ENCODE measurements at places on chromosomes 7 and 10. TPM values are rescaled to one million over a fixed set of nuclear protein-coding genes. Genes with fewer than 3 reads are reported as not detected.

GRCh38 chr10:9994131-9994530 lies 1023.5 kb upstream of the CELF2 start:
- DNase-seq: no peak

DNA sequence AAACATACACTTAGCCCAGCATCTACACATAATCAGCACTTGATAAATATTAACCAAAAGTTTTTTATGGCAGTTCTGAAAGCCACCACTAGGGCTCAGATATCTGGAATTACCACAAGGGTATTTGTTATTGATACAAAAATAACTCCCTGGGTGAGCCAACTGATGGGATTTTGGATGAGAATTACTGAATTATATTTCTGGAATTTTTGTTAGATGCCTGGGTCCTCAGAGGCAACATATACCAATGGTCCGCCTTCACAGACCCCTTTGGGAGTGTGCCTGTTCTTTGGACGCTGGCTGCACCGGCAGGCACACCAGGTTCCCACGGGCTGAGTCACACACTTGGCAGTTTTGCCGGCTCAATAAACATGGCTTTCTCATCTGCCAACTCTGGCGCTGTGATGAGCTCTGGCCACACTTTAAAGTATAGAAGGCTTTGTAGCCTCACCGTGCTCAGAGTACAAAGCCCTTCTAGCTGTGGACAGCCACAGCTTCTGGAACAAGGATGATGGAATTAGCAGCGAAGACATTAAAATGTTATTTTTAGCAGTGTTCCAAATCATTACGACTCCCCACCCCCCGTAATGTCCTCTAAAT lies 24.5 kb upstream of the EEPD1 start:
- DNase-seq: no peak

GRCh38 chr10:78214955-78215354 lies 181.3 kb downstream of the RPS24 start:
- no peak for DNase-seq

GRCh38 chr7:98810153-98810802 lies 59.5 kb downstream of the TMEM130 start:
- DNase-seq: peak; percentile 86

- DNase-seq: no peak
Observed at GRCh38 chr10:76393875-76394706, 962.7 kb downstream of the LRMDA start.

- no peak for DNase-seq
Observed at GRCh38 chr10:64097391-64098122, 576.4 kb downstream of the REEP3 start.

DNA sequence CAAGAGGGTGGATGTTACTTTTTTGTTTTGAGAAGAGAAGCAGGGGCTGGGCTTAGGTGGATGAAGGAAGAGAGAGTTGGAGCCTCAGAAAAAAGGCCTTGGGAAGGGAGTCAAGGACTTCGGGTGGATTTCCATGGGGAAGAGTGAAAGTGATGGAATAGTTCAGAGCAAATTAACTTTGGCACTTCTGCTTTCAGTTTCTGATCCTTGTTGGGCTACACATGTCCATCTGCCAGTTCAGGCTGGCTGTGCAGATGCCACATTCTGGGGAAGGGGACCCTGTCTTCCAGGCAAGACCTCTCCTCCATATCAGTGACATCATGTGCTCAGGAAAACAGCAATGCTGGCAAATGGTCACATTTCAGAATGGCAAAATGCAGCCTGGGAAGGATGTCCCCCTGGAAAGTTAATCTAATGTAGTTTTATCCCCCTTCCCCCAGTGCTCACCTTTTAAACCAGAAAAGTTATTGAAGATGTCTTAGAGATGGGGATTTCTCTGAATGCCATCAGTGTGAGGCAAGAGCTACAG lies 86.0 kb downstream of the WDFY4 start:
- no peak for DNase-seq

DNA sequence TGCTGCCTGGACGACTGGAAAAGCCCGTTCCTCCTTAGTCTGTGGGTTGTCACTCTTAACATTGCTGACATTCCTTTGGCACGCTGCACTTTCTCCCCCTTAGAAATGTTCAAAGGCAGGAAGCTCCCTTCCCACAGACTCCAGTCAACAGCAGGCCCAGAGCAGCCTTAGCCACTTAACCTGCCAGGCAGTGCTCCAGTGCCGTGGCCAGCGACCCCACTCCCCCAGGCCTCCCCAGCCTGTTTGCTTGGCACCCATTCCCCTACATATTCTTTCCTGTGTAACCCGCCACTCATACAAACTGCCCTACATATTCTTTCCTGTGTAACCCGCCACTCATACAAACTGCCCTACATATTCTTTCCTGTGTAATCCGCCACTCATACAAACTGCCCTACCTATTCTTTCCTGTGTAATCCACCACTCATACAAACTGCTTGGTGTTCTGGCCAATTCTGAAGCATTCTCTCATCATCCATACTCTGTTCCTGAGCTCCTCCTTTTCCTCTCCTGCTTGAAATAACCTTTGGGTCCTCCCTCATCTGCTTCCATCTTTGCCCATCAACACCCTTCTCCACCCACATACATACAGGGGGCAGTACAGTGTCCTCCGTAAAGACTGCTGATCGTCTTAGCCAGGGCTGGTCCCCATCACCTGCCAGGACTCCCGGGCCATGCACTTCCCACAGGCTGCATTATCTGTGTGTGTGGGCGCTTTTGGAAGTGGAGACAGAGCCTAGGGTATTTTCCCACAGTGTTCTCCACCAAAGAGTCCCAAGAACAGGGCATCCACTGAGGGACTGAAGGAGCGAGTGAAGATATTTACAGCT lies 57.3 kb downstream of the ADARB2 start:
- no peak for DNase-seq

GRCh38 chr10:21496343-21497176 lies 28.9 kb downstream of the SKIDA1 start:
- DNase-seq: peak; percentile 73

DNA sequence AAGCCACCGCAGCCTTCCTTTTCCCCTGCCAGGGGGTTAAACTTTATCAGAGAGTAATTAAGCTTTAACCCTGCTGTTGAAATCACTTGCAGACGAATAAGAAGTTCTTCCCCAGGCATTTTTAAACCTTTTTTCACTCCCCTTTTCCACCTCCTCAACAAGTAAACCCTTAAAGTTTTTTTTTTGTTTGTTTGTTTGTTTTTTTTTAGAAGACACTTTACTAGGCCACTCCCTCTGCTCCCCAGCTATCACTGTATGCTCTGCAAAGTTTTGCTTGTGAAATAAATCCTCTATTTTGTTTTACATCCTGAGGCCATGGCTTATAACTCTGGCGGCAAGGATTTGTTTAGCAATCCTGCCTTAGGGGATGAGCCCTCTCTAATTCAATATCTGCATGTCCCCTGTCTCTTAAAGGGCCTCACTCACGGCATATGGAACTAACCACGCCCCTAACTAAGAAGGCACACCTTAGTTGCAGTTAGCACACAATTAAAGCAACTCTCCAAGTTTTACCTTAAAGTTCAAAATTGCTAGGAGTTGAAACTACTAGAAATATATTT lies 1354.7 kb upstream of the LRRTM3 start:
- no peak for DNase-seq

DNA sequence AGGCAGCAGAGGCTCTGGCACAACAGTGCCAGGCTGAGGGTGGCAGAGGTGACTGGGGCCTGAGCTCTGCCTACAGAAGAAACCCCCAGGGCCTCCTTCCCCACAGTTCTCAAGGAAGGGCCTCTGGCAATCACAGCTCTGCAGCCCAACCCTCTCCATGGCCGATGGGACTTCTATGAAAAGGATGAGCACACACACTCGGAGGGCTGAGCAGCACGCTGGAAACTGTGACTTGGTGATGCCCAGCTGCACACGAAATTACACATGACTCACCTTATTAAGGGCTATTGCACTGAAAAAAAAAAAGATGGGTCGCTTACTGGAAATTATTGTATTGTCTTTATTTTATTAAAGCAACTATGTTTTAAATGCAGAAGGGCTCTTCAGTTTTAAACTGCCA lies 42.9 kb upstream of the LRRC18 start:
- DNase-seq: no peak

- no peak for DNase-seq
Observed at GRCh38 chr10:66931340-66931948, 5.6 kb downstream of the LRRTM3 start.

DNA sequence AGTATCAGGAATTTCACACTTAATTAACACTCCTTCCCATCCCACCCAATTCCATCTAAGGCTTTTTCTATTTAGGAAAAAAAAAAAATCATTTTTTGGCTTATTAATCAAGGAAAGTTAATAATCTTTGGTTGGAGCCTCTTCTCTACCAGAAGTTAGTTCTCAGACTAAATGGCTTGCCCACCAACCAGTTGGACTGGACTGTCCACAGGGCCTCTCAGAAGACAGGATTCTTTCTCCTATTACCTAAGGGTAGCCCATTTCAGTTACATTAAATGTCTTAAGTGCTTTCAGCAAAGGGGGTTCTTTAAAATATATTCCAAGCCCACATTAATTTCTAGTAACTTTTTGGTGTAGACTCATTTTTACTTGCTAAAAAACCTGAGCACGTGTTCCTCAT lies 35.2 kb downstream of the GLUD1 start:
- DNase-seq: no peak

DNA sequence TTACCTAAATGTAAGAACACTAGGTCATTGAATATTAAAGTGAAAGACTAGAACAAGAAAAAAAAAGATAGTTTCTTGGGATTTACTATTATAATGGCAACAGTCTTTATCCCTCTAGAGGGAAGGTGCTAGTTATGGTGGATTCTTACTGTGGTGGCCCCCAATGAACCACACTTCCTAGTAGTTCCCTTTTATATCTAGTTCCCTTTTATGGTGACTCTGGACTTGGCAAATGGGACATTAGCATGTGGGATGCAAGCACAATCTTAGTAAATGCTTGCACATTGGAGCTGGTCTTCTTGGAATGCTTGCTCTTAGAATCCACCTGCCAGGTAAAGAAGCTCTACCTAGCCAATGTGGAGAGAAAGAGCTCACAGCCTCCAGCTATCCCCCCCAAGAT lies 430.2 kb downstream of the LRMDA start:
- DNase-seq: no peak

- DNase-seq: no peak
Observed at GRCh38 chr10:79031723-79032122, 37.0 kb upstream of the ZMIZ1 start.

DNA sequence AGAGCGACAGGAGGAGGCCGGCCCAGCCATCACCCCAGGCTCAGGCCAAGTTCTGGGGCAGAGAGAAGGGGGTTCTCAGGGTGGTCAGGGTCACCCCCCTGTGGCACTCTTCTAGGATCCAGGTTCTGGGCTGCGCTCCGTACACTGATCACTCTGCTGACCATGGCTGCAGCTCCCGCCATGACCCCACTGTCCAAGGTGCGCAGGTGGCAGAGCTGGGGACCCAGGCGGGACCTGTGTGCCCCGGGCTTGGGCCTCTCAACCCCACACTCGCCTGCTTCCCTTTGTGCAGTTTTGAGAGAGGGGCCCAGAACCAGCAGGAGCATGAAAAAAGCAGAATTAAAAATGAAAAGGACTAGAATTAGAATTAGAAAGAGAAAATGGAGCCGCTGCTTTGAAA lies 227.1 kb downstream of the FANK1 start:
- DNase-seq: no peak

DNA sequence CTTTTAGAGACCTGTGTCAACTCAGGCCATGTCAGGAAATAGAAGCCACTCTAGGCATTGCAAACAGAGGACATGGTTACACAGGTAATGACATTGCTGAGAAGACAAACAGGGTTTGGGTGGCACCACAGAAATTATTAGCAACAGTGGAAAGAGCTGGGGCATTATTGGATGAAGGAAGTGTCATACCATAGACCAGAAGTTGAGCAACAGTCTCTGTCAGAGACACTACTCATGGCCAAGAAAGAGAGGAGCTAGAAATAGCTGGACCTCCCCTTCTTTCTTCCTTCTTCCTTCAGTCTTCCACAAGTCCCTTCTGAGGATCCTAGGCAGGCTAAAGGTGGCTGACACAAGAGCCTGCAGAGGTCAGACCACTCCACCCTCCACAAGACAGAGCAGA lies 4.2 kb upstream of the LIPA start:
- no peak for DNase-seq

- no peak for DNase-seq
Observed at GRCh38 chr10:113683300-113683699, 3.6 kb downstream of the CASP7 start.

GRCh38 chr10:48811461-48811860 lies 126.8 kb downstream of the WDFY4 start:
- DNase-seq: no peak

- DNase-seq: no peak
Observed at GRCh38 chr10:62231805-62232204, 36.8 kb downstream of the RTKN2 start.

DNA sequence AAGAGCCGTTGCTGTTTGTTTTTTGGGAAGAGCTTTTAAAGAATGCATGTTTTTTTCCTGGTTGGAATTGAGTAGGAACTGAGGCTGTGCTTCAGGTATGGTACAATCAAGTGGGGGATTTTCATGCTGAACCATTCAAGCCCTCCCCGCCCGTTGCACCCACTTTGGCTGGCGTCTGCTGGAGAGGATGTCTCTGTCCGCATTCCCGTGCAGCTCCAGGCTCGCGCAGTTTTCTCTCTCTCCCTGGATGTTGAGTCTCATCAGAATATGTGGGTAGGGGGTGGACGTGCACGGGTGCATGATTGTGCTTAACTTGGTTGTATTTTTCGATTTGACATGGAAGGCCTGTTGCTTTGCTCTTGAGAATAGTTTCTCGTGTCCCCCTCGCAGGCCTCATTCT lies 31.6 kb downstream of the PFKFB3 start:
- DNase-seq: no peak

DNA sequence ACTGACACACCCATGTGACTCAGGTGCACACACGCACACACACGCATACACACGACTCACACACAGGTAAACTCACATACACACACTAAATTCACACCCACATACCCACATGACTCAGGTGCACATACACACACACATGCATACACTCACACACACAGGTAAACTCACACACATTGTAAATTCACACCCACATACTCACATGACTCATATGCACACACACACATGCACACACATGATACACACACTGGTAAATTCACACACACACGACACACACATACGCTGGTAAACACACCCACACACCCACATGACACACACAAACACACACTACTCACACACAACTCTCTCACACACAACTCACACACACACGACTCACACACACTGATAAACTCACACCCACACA lies 63.6 kb downstream of the TCERG1L start:
- no peak for DNase-seq

The NEUROG3 gene
- not detected for total RNA-seq

The TMEM140 gene
- not detected for total RNA-seq

The MCM10 gene
- 5.0 TPM for total RNA-seq

The NIPSNAP2 gene
- 39.6 TPM for total RNA-seq

The UPP1 gene
- total RNA-seq: 29.8 TPM

The EBF3 gene
- total RNA-seq: 544 TPM

The SLC29A4 gene
- total RNA-seq: 30.5 TPM

The RBP3 gene
- not detected for total RNA-seq

The LAMB1 gene
- 326 TPM for total RNA-seq

The CREB5 gene
- 50.4 TPM for total RNA-seq

The IFIT1B gene
- not detected for total RNA-seq

The IDI2 gene
- not detected for total RNA-seq

The SUGCT gene
- total RNA-seq: 1.2 TPM

The HTR5A gene
- total RNA-seq: 0.20 TPM

Measured in glutamatergic neuron (in vitro differentiated cells).